Amygdala (tissue), 56 donors: ENCODE measurements at places on chromosomes 13 and 19.

GRCh38 chr19:13005861-13006370 is 10.6 kb downstream of the NFIX start:
- no peak for DNase-seq

DNA sequence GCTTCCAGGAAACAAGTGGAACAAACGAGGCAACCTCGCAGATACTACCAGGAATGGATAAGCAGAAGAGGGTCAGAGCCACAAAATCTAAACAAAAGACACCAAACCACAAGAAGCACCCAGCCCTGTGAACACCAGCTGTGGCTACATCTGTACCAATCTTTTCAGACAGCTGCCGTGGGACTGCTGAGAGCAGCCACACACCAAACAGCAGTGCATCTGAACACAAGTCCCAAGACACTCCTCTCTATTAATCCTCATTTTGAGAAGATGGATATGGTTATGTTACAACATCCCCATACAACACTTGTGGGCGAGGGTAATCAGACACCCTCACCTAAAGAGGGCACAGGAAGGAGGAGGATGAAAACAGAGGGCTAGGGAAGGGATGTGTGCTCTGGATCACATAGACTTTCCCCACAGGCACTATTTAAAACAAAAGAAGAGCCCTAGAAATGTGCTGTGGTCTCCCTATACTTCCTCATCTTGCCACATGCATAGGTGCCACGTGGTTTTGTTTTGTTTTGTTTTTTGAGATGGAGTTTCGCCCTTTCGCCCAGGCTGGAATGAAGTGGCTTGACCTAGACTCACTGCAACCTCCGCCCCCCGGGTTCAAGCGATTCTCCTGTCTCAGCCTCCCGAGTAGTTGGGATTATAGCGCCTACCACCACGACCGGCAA is 41.6 kb upstream of the ZNF14 start:
- no peak for DNase-seq

DNA sequence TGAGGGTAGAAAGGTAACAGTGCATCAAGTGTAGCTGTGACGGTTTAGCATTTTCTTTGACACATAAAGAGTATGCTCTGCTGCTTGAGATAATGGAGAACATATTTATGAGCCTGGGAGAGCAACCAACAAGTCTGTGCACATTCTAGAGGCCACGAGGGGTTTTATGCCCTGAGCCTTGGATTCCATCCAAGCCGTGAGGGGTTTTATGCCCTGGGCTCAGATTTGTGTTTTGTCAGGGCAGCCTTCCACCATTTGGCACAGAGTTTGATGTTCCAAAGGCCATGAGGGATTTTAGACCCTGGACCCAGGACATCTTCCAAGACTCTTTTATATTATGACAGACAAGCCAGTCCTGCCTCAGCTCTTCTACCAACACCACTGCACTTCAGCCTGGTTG is 106.4 kb downstream of the ZNF486 start:
- DNase-seq, result no peak

DNA sequence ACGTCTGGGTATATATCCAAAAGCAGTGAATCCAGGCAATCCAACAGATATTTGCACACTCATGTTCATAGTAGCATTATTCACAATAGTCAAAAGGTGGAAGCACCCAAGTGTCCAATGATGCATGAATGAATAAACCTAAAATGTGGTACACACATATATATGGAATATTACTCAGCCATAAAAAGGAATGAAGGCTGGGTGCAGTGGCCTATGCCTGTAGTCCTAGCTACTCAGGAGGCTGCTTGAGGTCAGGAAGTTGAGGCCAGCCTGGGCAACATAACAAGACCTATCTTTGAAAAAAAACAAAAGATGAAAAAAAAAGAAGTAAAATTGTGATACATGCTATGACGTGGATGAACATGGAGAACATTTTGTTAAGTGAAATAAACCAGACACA is 10.4 kb upstream of the USP12 start:
- no peak for DNase-seq

DNA sequence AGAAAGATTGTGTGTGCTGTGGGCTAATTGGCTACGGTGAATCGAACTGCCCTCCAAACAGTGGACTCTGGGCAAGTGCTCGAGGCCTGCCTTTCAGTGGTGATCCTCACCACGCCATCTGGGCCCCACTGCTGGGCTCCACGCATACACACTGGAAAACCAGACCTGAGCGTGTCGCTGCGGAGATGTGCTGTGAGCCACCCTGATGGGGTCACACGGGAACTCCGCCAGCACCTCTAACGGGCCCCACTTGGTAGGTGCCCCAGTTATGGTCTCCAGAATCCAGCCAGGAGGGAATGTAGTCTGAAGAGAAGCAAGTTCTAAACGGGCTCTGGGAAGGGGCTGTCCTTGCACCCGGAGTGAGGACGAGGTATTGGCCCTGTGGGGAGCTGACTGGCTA is 39.3 kb downstream of the C13orf46 start:
- DNase-seq, result no peak

- no peak for DNase-seq
Observed at GRCh38 chr19:518598-519231, 11.4 kb downstream of the TPGS1 start.

- DNase-seq, result no peak
Observed at GRCh38 chr13:82661126-82661525, 1221.1 kb downstream of the SLITRK1 start.

DNA sequence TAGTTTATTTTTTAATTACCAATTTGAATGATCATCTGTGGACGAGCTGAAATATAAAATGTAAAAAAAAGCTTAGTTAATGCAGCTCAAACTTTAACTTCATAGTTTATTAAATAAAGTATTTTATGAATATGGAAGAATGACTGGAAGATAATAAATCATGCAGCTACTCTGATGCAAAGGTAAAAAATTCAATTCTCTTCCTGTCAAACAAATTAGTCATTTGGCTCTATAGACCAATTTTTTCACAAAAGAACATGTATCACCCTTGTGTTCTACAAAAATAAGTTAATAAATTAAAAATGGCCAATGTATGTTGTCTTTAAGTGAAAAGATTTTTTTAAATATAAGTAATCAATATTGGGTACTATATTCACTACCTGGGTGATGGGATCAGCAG is 26.2 kb downstream of the EXOSC8 start:
- DNase-seq, result no peak

DNA sequence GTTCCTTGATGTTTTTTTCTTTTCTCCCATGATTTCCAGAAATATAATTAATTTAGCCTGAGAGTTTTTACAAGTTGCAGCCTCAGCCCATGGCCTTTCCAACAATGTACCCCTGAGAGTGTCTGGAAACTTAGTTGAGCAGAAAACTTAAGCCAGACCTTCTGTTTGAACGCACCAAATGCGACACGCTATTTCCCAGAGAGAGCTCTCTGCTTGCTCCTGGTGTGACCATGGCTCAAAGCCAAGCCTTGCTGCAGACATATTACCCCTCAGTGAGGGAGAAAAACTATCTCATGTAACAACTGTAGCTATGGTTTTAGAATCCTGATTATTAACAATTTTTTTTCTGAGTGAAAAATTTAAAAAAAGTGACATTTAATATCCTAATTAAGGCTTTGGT is 1204.5 kb upstream of the SLC10A2 start:
- no peak for DNase-seq

DNA sequence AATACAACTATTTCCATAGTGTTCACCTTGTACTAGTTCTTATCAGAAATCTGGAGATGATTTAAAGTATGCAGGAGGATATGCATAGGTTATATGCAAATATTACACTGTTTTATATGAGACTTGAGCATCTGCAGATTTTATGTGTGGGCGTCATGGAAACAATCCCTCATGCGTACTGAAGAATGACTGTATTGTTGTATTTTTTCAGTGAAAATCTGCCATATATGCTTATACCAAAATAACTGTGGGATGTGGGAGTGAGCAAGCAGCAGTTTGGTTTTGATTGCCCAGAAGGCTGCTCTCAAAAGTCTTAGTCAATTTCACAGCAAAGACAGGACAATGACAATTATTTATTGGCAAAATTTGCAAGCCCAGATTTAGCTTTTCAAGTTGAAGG is 238.8 kb upstream of the PCDH20 start:
- DNase-seq, result no peak

- DNase-seq, result no peak
Observed at GRCh38 chr19:19402656-19403372, 2.7 kb upstream of the GATAD2A start.

DNA sequence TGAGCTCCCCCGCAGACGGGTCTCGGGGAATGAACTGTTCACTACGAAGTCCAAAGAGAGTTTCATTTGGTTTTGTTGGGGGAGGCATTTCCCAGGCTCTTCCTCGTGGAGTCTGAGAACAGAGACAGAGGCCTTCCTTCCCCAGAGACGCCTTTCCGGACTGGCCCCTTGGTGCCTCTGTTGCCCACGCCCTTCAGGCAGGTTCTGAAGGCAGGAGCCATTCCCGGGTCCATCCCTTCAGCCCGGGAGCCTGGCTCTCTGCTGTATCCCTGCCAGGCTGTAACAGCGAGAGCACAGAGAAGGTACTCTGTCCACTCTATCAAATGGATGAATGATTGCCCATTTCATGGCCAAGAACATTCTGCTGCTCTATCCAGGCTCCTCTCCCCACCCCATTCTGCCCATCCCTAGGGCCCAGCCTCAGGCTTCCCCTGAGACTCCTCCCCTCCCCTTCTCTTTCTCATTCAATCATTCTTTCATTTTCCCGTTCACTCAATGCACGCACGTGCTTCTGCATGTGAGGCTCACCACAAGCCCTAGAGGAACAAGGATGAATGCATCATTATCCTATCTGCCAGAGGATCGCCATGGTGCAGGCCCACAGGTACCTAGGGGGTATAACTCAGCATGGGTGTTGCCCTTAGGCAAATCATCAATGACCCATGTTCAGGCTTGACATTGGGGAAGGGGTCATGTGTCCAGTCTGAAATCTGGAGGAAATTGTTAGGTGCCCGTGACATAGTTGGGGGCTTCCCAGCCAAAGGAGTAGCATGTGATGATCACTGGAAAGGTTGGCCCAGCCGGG is 298.6 kb downstream of the ZNF536 start:
- no peak for DNase-seq

DNA sequence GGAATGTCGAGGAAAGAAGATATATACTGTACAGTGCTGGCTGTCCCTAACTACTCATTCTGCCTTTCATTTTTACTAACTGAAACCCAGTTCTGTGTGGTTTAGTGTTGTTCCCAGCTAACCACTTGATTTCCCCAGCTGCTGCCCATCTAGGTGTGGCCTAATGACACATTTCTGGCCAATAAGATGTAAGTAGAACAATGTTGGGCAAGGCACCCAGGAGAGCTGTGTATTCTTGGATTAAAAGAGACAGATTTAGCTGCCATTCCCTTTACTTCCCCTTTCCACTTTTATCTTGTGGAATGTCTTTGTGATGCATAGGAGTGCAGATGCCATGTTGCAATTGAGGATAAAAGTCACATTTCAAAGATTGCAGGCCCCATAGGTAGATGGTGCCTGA is 28.3 kb upstream of the PCDH9 start:
- no peak for DNase-seq

DNA sequence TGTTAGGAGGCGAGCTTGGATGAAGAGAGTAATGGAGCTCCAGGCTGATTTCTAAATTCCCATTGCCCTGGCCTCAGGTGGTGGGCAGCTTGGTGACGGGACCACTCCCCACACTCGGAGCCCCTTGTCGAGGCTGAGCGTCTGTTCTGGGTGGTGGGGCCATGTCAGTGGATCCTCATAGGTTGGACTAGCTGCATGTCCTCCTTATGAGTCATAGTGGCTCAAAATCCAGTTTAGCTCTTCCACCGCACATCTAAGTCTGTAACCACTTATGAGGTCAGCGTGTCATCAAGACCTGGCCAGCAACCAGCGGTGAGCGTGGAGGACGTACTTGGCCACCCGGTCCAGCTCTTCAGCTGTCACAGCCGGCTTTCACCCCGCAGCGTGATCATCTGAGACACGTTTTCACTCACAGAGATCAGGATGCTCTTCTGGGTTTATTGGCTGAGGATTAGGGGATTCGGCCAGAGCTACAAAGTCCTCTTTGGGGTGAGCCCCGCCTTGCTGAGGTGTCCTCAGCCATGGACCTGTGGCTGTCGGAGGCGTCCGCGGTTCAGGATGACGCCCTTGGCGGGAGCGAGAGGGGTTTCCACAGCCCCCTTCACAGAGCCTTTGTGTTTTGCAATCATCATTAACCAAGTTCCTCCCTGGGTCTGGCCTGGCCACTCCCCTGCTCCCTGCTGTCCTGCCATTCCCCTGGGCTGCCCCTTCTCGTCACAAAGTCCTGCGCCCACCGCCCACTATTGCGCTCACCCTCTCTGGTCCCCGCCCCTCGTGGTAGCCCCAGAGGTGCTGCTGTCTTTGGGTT is 41.9 kb downstream of the ADPRHL1 start:
- no peak for DNase-seq

DNA sequence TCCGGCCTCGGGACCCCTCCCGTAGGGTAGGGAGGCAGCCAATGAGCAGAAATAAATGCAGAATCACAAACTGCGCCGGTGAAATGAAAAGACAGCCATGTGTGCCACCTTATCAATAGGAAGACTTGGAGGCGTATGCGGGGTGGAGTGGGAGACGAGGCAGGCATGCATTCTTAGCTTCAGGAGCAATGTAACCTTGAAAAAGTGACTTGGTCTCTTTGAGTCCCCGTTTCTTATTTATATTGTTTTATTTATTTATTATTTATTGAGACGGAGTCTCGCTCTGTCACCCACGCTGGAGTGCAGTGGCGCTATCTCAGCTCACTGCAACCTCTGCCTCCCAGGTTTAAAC is 16.0 kb downstream of the SSC5D start:
- no peak for DNase-seq

- no peak for DNase-seq
Observed at GRCh38 chr13:92187378-92187989, 789.1 kb downstream of the GPC5 start.

- no peak for DNase-seq
Observed at GRCh38 chr13:24644036-24644435, 36.2 kb upstream of the ATP12A start.

GRCh38 chr13:110280231-110280813 is 26.6 kb downstream of the COL4A1 start:
- DNase-seq, result no peak

- DNase-seq, result no peak
Observed at GRCh38 chr19:10006335-10006708, 4.0 kb downstream of the COL5A3 start.

DNA sequence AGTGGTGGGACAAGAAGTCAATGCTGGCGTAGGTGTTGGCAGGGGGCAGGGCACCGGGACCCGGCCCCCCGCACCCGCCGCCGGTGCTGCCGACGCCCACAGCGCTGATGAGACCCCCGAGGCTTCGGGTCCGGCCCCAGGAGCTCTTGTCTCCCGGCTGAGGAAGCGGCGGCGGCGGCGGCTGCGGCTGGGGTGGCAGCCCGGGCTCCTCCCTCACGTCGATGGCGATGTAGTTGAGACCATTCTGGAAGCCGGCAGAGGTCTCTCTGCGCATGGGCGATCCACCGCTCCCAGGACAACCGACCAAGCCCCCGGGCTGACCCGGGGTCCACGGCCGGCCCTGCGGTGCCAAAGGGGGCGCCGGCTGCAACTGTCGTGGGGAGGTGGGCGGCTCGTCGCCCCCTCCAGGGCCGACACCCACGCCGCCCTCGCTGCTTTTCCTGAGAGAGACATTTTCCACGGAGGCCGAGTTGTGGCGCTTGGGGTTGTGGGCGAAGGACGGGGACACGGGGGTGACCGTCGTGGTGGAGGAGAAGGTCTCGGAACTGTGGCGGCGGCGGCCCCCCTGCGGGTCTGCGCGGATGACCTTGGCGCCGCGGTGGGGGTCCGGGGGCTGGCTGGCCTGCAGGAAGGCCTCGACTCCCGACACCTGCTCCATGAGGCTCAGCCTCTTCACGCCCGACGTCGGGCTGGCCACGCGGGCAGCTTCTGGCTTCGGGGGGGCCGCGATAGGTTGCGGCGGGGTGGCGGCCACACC is 4.1 kb downstream of the IRS2 start:
- DNase-seq, result no peak
